ENCODE measurements at places on chromosomes 7 and 10.

GRCh38 chr7:143505838-143506237, 28.2 kb downstream of the TAS2R41 start:
- no peak for DNase-seq

GRCh38 chr10:48708144-48708543, 23.5 kb downstream of the WDFY4 start:
- no peak for DNase-seq

GRCh38 chr7:42763137-42763551, 148.7 kb downstream of the C7orf25 start:
- no peak for DNase-seq

DNA sequence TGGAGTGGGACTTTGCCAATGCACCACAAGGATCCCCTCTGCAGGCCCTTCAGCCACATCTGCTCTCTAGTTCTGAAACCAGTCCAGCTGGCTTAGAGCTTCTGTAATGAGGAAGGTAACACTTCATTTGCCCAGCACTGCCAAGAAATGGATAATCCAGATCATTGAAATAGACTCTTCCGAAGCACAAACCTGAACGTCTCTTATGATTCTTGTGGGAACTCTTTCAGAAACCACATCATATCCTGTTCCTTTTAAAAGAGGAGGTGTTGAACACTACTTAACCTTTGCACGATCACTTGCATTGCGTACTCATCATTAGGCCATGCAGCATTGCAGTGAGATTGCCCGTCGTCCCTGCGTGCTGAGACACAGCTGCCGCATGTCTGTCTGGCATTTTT, 25.8 kb upstream of the PLPP4 start:
- DNase-seq: no peak

DNA sequence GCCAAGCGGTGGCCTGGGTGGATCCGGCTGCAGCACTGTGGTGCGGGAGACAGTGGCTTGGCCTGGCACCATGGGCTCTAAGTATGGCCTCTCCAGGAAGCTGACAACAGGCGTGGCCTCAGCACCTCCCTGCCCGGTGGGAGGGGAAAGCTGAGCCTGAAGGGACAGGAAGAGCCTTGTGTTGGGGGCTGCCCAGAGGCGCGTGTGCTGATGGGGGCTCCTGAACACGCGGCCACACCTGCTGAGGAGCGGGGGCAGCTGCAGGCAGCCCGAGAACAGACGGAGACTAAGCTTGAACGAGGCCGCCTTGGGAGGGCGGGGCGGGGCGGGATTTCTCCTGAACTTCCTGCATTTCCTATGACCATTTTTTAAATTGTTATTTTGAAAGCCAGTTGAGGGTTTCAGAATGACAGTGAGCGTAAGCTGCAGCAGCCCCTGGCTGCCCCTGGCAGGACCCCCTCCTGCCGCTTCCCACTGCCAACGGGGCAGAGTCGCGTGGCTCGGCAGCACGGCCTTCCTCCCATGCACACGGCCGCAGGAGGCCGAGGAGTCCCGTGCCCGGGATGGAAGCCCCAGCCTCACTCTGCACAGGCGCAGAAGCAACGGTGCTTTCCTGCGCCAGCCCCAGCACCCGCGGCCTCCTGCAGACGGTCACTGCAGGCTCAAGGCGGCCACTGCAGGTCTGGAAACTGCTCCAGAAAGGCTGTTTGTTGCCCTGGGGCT, 43.2 kb downstream of the DPYSL4 start:
- peak; percentile 56 for DNase-seq

- no peak for DNase-seq
Observed at GRCh38 chr10:17278607-17279240, 50.7 kb downstream of the VIM start.

DNA sequence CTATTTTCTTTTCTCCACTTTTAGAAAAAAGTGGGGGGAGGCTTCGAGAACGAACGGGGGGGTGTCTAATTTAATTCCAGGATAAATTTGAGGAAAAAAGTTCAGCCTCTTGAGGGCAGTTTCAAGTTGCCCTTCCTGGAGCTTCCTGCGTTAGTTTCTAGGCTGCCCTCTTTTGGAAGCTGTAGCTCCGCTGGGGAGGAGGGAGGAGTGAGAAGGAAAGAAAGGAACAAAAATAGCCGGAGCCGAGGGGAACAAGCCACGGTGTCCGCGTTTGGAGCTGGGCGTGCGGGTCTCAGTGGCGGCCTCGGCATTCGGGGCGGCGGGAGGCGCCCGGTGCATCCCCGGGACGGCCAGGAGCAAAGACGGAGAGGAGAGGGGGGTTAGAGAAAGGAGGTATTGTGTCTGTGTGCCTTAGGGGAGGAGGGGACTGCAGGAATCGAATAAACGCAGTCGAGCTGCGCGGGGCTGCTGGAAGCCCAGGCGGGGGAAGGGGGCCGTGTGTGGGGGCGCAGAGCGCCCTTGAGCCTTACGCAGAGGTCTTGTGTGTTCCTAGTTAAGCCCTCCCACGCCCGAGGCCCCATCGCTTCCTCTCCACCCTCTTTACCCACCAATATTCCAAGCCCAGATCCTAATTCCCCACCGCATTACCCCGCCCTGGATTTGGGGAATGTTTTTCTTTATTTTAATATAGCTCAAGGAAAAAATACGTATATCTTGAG, 2.0 kb upstream of the TNRC18 start:
- no peak for DNase-seq

DNA sequence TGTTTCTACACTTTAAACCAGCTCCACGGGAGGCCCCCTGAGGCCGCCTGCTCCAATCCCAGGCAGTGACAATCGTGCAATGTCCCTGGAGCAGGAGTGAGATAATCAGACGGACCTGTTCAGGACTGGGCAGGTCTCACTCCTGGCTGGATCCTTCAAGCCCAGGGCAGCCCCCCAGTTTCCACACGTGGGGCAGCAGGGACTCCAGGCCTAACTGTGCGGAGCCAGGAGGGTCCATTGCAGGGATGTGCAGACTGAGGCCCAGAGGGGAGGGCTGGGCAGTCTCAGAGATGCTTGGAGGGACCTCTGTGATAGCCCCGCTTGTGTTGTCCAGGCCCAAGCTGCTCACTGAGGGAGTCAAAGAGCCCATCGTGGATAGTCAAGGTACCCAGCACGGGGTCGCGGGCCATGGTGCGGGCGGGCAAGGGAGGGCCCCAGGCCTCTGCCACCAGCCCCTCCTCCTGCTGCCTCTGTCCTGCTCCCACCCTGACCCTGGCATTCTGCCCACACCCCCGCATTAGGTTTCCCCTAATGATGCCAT, 110.5 kb upstream of the KCTD7 start:
- no peak for DNase-seq

DNA sequence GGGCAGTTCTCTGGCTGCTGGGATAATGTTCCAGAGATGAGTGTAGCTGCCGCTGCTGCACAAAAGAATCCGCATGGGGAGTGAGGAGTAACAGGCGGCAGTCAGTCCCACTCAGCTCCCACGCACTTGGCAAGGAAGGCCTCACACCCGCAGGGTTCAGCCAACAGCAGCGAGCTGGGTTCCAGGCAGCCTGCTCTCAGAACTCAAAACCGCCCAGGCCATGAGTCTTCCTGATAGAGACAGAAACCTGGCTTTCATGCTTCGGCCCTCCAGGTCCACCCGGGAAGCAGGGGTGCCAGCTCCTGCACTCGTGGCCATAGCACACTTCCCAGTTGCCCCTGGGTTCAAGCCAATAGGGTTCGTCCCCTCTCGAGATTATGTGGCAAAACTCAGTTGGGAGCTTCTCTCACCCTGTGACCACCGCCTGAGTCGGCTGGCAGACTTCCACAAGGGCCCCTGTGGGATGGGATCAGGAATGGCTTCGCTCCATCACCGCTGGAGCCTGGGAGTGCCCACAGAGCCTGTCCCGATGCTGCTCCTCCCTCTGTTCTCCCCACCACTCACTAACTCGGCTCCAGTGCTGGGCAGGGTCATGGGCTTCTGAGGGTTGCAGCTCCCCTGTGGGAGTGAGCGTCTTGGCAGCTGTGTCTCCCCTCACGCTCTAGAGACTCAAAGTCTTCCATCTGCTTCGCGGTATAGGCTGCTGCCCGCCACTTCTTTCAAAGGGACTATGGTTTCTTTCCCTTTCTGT, 20.6 kb downstream of the CLRN3 start:
- no peak for DNase-seq

DNA sequence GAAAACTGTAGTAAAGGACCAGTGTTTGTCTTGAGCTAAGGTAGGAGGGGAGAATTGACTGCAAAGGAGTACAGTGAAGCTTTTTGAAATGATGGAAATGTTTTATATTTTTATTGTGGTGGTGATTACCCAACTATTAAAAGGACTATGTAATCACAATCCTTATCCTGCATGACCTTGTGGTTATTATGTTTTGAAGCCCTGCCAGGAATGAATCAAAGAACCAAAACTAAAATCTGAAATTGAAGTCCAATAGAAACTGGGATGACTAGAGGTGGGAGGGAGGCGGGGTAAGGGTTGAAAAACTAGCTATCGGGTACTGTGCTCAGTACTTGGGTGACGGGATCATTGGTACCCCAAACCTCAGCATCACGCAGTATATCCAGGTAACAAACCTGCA, 8.2 kb downstream of the CCDC7 start:
- DNase-seq: no peak

DNA sequence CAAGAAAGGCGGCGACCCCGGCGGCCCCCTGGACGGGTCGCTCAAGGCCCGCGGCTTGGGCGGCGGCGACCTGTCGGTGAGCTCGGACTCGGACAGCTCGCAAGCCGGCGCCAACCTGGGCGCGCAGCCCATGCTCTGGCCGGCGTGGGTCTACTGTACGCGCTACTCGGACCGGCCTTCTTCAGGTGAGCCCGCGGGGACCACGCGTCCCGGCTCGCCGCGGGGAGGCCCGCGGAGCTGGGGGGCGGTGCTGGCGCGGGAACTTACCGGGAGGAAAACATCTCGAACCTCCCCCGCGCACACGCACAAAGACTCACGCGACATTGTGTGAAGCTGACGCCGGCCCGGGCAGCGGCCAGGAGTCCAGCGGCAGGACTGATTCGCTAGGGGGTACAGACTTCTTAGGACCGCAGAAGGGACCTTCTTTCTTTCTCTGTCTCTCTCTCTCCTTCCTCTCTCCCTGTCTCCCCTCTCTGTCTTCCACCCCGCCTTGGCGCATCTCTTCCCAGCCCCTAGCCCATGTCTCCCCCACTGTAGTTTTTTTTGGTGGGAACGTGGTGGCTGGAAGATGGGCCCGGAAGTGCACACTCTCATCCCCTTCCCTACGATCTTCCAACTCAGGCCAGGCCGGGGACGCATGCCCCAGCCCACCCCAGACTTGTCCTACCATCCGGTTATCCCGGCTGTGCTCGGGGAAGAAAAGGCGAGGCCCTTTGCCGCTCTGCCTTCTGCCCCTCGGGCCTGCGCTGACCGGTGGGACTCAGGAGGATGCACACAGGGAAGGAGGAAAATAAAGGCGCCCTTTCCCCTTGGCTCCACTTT, 1.2 kb downstream of the EN2 start:
- no peak for DNase-seq

DNA sequence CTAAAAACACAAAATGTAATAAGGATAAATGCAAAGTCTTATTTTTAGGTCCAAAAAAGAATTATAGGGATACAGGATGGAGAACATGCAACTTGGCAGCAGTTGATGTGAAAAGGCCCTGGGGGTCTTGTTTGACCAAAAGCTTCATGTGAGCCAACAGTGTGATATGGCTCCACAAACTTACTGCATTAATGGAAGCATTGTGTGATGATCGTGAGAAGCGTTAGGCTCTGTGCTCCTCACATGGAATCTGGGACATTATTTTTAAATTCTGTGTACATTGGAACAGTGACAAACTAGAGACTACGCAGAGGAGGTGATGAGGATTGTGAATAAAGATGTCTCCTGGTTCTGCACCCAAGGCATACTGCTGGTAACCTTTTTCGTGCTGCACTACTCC, 39.1 kb upstream of the CALD1 start:
- DNase-seq: no peak

DNA sequence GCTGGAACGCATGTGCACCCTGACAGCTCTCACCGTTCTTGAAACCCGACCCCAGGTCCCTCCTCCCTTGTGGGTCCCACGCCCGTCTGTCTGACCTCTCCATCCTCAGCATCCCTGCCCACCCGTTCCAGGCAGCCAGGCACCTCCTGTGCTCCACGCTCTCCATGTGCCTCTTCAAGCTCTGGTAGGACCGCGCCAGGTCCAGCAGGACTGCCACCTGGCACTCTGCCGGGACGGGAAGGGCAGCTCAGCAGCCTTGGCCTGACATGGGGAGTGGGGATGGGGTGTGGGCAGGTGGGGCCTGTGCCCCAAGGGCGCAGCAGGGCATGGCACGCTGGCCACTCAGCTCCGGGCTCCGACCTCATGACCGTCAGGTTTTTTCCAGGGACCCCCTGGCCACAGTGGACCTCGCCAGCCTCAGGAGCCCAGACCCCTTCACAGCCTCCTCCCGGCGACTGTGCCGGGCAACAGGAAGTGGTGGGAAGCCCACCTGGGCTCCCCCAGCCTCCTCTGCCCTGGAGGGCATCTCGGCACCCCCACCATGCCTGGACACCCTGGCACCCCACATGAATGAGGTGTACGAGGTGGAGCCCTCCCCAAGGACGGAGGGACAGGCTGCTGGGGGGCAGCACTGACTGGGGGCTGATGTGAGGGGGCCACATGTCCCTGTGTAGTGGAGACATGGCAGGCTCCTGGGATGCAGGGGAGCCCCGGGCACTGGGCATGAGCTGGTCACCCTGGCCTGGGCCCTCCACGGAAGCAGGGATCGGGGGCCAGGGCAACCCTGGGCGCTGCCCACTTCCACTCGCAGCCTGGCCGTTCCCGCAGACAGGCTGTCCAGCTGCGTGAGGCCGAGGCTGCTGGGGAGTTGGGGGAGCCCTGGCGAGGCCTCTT, 25.1 kb upstream of the NKX6-2 start:
- no peak for DNase-seq

DNA sequence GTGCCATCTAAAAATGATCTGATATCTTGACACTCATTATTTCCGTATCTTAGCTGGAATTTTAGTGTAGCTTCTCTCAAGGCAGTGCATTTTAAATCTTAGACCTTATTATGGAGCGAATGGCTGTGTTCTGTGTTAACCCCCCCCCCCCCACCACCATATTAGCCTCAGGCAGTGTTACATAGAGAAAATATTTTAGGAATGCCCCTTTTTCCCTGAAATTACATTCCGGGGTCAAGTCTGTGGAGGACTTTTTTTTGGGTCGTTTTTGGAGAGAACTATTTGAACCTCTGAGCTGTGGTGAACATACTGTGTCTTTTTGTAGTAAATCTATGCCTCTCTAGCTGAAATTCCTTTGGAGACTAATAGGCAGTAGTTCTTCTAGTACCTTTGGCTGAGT, 3.1 kb downstream of the CCDC126 start:
- DNase-seq: no peak

- DNase-seq: no peak
Observed at GRCh38 chr10:391847-392704, 256.8 kb downstream of the ZMYND11 start.

- DNase-seq: no peak
Observed at GRCh38 chr7:157830331-157830730, 493.5 kb downstream of the DNAJB6 start.
